ENCODE measurements at places on chromosomes 7 and 10.
A peak's percentile ranks its signal among the peaks of the same experiment; 100 is the strongest.

- DNase-seq, result no peak
Measured at GRCh38 chr10:83990126-83990525, 149.2 kb upstream of the GHITM start.

- no peak for DNase-seq
Measured at GRCh38 chr10:77636282-77636966, 1.2 kb downstream of the KCNMA1 start.

GRCh38 chr10:33566001-33566400, 231.5 kb upstream of the NRP1 start:
- DNase-seq, result no peak

- DNase-seq, result no peak
Measured at GRCh38 chr7:90425376-90425775, 22.1 kb downstream of the CLDN12 start.

DNA sequence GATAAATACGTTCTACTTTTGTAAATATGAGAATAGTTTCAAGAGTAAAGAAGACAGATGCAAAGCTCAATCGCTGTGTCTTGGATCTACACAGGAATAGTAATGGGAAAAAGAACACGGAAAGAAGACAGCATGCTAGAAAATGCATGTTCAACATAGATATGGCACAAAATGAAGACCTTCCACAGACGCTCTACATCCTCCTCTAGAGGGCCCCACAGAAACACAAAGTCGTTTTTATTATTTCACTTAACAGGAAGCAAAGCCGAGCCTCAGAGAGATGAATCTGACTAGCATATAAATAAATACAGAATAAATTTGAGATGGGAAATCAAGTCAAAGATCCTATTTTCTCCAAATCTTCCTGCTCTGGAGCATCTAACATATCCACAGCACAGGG, 292.6 kb downstream of the PARD3 start:
- no peak for DNase-seq

DNA sequence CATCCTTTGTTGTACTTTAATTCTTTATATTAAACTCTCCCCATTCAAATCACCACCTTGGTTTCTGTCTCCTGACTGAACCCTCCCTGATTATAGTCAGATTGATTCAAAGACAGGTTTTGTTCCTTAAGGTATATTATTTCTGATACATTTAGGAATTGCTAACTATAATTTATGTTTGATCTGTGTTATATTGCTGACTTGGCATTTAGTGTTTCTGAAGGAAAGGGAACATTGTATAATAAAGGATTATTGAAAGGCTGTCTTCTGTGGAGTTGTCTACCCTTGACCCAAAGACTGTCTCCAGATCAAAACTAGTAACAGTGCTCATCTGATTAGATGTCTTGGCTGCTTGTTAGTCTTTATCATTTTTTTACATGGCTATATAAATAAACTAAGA, 10.3 kb downstream of the CDK1 start:
- DNase-seq, result no peak

DNA sequence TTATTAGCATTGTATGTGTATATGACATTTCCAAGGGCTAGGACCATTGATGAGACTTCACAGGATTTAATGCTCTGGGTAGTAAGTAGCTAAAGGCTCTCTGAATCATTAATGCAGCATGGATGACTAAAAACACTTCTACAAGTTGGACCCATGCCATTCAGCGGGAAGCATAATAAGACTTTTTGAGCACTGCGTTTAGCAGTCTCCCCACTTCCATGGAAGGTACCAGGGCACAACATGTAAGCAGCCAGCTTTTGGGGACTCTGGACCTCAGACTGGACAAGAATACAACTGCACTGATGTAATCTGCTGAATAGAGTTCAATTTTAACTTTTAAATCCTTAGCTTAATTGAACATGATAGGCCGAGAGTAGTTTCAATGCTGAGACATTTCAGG, 191.7 kb upstream of the IMMP2L start:
- DNase-seq, result no peak

DNA sequence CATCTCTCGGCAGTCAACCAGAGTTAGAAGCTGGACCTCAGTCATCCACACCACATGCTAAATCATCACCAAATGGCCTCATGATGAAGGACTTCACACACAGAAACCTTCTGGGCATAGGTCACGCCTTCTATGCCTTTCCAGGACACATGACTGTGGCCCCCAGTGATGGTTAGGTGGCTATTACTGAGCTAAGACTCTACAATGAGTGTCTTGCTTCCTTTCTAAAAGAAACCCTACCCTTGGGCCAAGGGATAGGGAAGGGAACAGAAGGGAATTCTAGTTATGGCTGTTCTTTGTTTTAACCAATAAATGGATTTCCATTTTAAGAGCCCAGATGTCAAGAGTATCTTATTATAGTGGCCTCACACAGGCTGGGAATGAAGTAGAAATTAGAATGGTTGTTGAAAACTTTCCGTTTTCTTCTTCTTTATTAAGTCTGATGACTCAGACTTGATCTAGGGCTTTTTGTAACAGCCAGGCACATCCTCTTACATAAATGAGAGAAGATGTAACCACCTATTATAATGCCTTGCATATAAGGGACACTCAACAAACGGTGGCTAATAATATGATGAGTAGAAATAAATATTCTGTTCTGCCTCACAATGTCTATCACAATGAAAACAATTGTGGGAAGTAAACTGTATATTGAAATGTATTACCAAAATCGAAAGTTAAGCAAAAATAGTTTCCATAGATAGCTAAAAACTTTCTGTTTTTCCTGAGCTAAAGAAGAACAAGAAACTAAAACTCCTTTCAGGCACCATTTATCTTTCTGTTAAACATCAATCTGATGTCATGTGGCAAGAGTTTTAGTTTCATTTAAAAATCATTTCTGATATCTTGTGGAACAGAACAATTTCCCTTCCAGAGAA, 62.5 kb upstream of the TOMM7 start:
- no peak for DNase-seq

DNA sequence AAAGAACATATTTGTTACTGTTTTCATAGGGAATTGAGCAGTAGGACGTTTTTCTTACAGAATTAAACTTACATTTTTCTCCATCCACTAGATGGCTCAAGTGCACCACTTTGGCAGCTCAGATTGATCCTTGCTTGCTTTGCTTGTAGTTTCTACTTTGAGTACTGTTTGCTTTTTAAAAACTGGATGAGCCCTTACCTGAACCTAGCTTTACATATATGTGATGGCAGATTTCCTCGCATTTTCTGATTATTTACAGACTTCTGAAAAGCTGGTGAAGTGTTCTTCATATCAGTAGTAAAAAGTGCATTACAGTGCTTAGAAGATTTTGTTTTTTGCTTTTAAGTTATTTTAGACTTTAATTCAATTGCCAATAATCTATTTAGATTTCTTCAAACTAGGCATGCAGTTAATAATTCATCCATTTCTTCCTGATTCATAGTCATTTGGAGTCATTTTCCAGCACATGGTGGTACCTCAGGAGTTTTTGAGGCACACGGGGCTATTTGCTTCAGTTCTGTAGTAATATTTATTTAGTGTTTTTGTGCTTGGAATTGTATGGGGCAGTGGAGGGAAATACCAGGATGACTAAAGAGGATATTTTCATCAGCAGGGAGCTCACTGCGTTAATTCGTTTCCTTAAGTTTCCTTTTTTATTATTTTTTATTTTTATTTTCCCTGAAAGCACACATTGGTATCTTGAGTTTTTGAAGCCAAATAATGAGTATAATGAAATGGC, 57.3 kb downstream of the MAPK8 start:
- DNase-seq, result peak; percentile 7

Measured in activated T-cell treated with anti-CD3 and anti-CD28 coated beads, Interleukin-2, amount 50 U/mL, for 4 hours (primary cell).